ENCODE measurements at places on chromosomes 7 and 10.

GRCh38 chr7:86320341-86320740 lies 323.4 kb upstream of the GRM3 start:
- DNase-seq, result no peak

GRCh38 chr10:117541909-117542705 lies 439 bp upstream of the EMX2 start:
- DNase-seq, result peak; percentile 3

DNA sequence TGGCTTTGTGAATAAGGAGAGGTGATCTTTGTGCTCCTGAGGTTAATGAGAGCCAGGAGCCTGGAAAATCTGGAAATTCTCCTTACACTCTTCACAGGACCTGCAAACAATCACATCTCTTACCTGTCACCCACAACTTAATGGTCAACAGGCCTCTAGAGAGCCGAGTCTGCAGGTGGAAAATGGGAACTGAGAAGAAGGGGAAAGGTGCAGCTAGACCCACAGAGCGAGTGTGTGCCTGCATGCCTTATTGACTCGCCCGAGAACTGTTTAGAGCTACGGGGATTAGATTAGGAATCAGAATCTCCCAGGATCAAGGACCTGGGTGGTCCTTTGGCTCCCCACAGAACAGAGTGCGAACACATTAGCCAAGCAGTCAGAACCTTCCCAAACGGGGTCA lies 329.6 kb downstream of the PTEN start:
- DNase-seq, result no peak

GRCh38 chr7:9939176-9939575 lies 1034.5 kb upstream of the PHF14 start:
- no peak for DNase-seq

DNA sequence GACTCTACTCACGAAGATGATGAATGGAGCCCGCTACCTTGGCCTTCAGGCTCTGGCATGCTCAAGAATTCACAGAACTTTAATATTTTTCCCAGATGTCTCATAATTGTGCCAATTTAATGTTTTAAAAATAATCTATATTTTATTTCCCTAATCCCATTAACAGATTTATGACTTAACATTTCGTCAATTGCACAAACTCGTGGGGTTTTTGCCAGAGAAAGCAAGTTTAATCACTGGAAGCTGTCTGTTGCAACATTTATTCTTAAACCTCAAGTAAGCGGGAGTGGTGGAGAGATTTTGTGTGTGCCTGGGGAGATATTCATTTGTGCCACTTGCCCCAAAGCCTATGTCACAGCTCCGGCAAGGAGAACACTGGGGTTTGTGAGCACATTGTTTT lies 117.9 kb downstream of the TEX36 start:
- no peak for DNase-seq

DNA sequence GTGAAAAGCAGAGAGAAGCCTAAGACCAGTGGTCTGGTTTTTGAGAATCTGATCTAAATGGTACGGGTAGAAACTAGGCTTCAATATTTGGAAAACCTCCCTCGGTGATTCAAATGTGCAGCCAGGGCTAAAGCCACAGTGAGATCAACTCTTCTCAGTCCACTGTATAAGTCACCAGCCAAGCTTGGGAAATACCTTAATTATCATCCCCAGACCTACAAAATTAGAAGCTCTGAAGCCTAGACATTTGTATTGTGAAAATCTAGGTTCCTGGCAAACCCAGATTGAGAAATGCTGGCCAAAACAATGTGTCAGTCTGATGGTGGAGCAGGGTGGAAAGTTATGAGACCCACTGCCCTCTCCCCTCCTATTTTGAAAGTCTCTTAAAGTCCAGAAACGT lies 131.7 kb downstream of the DGKI start:
- DNase-seq, result no peak

DNA sequence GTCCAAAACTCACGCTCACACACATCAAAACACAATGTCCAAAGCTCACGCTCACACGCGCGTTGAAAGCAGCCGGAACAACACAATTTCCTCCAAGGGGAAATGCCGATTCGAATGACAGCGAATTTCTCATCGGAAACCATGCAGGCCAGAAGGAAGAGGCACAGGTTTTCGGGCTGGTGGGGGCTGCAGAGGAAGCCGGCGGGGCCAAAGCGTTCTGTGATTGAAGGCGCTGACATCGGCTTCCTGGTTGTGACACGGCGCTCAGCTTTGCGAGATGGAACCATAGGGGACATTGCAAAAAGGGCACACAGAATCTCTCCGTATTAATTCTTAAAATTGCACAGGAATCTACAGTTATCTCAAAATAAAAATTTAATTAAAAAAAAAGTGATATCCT lies 61.3 kb downstream of the FOXL3 start:
- DNase-seq, result no peak

- no peak for DNase-seq
Observed at GRCh38 chr7:13257661-13258060, 570.2 kb downstream of the ARL4A start.

GRCh38 chr7:36819639-36820038 lies 95.3 kb upstream of the AOAH start:
- DNase-seq, result no peak

DNA sequence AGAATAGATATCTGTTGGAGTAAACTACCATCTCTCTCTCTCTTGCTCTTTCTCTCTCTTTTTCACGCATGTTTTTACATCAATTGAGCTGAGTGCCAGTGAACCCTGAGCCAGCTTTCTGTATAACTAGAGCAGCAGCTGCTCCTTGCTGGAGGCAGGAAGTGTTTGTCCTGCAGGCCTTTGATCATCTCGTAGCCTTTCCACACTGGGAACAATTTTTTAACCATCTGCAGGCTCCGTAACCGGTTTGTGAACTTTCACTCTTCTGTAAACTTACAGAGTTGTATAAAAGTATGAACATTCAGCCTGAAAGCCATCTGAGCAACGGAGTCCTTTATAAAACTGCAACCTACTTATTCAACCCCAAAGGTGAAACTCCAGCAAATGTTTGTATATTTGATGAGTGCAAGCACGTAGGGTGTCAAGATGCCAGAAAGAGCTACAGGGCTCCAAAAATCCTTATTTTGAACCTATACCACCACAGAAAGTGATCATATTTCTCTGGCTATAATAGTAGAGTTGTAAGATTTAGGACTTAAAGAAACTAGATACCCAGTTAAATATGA lies 162.8 kb upstream of the NFE2L3 start:
- no peak for DNase-seq

GRCh38 chr7:70920876-70921275 lies 211.1 kb upstream of the GALNT17 start:
- no peak for DNase-seq

GRCh38 chr7:54812756-54813322 lies 53.8 kb upstream of the SEC61G start:
- peak; percentile 54 for DNase-seq

GRCh38 chr7:97094284-97094930 lies 23.1 kb upstream of the SDHAF3 start:
- no peak for DNase-seq

- no peak for DNase-seq
Observed at GRCh38 chr7:26891400-26892350, 27.3 kb upstream of the SKAP2 start.

DNA sequence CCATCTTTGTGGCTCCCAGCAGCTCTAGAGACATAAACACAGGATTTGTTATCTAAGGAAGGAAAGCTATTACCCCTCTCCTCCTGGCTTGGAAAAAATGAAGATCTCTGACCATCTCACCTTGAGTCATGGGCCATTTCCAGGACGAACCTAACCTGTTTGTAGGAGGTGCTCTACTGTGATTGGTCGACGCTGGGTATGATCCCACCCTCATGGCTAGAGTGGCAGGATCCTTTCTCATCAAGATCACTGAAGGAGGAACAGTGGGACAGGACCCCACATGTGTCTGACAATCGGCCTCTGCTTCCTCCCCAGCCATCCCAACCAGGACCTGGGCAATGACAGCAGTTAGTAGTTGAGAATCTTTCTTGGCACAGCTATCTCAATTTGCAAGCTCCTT lies 144.1 kb downstream of the EMX2 start:
- DNase-seq, result no peak

- DNase-seq, result no peak
Observed at GRCh38 chr7:25083201-25083600, 41.9 kb downstream of the CYCS start.

DNA sequence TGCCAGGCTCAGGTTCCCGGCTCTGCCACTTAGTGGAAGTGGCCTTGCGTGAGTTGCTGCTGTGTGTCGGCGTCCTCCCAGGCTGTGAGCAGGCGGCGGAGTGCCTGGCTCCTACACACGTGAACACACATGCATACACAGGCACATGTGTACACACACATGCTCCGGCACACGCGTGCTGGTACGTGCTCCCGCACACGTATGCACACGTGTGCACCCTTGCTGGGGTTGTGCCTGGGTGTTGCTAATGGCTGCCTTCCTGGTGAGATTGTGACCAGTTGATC lies 107.6 kb downstream of the INPP5A start:
- no peak for DNase-seq

- DNase-seq, result no peak
Observed at GRCh38 chr10:110432084-110432483, 65.6 kb upstream of the DUSP5 start.

DNA sequence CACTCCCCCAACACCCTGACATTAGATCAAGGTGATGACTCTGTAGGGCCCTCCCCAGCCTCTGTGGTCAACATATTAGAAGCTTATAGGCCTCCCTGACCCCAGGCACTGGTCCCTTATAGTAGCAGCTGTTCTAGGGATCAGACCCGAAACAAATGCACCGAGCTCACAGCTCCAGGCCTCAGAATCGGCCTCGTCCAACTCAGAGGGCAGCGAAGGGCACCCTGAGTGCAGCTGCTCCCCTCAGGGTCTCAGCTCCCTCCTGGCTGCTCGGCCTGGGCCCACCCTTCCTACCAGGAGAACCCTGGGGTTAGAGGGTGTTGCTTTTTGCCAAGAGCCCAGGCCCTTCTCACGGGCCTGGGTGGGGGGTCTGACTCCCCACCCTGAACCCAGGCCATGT lies 5.0 kb downstream of the ECHS1 start:
- no peak for DNase-seq

- no peak for DNase-seq
Observed at GRCh38 chr7:115838829-115839228, 191.7 kb downstream of the TFEC start.

GRCh38 chr10:115801992-115802391 lies 471.0 kb downstream of the GFRA1 start:
- no peak for DNase-seq

DNA sequence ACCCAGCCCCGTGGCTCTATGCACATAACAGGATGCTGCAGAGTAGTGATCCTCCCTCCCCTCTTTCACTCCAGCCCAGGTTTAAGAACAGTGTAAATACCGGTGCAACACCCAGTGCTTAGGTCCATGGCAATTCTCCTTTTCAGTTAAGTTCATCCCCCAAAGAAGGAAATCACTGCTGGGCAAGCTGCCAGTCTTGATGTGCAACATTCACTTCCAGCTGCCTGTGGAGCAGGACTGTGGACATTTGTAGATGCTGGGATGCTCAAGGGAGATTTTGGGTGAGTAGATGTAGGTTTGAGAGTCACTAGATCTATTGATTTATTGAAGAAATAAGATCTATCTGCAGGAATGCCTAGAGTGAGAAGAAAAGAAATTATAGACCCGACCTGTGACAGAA lies 294.3 kb upstream of the KIAA1217 start:
- DNase-seq, result no peak

- no peak for DNase-seq
Observed at GRCh38 chr7:68700414-68700813, 897.9 kb upstream of the AUTS2 start.

DNA sequence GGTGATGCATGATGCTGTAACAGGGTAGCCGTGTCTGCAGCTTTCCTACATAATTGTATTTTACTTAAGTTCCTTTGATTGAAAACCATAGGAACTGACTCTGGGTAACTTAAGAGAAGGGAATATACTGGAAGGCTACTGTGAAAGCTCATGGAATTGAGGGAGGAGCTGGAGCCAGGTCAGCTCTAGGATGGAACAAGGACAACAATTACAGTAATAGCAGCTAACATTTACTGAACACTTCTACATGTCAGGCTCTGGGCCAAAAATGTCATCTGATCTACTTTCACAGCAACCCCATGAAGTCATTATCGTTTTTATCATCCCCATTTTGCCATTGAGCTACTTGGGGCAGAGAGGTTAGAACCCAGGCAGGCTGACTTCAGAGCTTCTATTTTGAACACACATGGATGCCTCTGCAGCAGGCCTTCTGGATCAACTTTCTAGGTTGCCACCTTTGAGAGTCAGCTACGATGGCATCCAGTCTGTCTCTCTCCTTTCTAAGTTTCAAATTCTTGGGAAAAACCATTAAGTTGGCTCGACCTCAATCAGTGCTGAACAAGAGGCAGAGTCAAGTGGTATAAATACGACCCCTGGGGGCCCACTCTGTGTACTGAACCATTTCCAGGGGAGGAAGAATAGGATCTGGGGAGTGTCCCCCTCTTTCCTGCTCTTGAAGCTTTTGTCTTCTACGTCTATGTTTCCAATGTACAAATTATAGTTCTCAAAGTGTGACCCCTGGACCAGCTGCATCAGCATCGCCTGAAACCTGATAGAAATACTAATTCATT lies 272.3 kb upstream of the PLPP4 start:
- peak; percentile 26 for DNase-seq

DNA sequence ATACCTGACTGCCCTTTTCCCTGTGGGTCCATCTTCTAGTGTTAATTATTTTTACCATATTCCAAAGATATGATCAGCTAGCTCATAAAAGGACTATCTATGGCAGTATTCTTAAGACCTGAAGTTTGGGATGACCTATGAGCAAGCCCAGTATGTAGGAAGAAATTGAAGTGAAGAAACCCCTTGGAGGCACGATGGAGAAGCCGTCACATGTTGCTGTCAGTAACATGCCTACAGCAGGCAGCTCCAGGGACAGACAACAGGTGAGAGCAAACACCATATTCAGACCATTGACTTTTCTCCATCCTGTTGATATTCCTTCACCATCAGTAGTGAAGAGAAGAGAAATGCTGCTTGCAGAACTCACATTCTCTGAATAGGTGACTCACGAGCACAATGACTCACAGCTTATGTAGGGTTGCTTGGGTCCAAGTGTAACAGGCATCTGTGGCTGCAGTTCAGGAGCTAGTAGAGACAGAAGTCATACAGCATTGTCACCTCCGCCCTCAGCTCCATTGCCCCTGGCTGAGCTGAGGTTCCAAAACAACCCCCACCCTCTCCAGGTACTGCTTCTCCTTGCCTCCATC lies 8.4 kb upstream of the LYZL2 start:
- no peak for DNase-seq

DNA sequence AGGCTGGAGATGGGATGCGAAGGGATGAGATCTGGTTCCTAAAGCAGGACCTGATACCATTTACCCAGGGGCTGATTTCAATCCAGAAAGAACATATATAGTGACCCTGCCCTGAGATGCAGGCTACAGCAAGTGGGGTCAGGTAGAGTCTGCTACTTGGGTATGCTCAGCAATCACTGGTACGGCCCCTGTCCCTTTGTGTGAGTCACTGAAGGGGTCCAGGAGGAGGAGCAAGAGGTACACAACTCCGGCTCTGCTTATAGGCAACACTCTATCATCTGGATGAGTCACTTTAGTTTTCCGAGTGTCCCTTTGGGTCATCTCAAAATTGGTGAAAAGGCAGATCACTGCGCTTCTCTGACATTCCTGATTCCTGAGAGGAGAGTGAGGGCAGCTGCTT lies 79.6 kb upstream of the SORCS1 start:
- DNase-seq, result no peak
